ENCODE measurements at places on chromosomes 11 and 22.

- DNase-seq, result no peak
Observed at GRCh38 chr22:23675502-23676415, 15.1 kb upstream of the RGL4 start.

GRCh38 chr22:31561238-31561887 lies 65.0 kb downstream of the SFI1 start:
- peak; percentile 21 for DNase-seq

DNA sequence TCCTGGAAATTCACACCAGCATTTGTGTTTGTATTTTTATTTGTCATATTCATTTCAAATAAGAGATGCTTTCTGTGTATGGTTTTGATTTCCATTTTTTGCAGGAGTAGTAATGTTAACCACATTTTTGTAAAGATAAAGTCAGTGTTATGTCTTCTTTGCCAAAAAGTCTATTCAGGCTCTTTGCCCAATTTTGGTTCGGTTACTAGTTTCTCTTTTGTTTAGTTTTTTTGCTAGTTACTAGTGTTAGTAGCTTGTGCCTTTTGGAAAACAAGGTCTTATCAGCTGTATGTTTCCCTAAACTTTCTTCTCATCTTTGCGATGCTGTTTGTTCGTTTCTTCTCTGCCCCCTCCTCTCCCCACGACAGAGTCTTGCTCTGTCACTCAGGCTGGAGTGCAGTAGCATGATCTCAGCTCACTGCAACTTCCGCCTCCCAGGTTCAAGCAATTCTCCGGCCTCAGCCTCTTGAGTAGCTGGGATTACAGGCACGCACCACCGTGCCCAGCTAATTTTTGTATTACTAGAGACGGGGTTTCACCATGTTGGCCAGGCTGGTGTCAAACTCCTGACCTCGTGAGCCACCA lies 112.3 kb upstream of the GRK3 start:
- DNase-seq, result no peak

DNA sequence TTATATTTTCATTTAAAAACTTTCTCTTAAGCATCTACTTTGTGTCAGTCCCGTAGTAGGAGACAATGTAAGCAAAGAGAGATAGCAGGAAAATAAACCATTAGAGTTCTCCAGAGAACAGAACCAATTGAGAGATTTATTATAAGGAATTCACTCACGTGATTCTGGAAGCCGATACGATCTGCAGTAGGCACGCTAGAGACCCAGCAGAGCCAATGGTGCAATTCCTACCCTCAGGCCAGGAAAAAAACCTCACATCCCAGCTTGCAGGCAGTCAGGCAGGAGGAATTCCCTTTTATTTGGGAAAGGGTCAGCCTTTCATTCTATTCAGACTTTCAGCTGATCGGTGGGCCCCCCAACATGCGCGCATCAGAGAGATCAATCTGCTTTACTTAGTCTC lies 7.3 kb upstream of the PLEKHA7 start:
- DNase-seq, result no peak

- DNase-seq, result no peak
Observed at GRCh38 chr22:31144223-31144622, 3.9 kb upstream of the PLA2G3 start.

GRCh38 chr11:30605036-30605605 lies 19.0 kb upstream of the MPPED2 start:
- no peak for DNase-seq

DNA sequence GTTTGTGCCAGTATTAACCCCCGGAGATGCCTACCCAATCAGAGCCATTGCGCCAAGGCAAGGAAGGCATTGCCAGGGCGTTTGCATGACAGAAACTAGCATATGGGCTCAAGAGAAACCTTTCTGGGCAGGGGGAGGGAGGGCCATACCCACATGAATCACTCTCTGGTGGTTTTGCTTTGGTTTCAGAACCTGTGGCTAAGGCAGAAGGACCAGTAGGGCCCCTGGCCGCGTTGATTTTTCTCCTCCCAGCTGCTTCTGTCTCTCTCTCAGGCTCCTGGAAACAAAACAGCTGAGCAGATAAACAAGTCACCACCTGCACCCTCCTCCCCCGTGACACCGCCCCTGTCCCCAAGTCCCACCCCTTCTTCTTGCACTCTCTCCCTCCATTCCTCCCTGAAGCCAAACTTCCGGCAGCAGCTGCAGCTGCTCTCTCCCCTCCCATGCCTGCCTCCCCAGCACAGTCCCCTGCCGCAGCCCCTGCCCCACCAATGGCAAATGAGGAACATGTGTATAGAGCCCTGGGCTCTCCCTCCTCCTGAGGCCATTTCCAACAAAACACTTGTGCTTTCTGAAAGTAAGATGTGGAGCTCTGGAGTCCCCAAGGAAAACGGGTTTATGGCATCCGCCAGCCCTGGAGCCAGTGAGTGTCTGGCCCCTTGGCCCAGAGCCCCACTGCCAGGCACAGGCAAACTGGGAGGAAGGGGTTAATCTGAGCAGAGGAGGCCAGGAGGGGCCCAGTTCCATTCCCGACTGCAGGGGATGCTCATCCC lies 39.0 kb upstream of the ADA2 start:
- DNase-seq, result peak; percentile 3

DNA sequence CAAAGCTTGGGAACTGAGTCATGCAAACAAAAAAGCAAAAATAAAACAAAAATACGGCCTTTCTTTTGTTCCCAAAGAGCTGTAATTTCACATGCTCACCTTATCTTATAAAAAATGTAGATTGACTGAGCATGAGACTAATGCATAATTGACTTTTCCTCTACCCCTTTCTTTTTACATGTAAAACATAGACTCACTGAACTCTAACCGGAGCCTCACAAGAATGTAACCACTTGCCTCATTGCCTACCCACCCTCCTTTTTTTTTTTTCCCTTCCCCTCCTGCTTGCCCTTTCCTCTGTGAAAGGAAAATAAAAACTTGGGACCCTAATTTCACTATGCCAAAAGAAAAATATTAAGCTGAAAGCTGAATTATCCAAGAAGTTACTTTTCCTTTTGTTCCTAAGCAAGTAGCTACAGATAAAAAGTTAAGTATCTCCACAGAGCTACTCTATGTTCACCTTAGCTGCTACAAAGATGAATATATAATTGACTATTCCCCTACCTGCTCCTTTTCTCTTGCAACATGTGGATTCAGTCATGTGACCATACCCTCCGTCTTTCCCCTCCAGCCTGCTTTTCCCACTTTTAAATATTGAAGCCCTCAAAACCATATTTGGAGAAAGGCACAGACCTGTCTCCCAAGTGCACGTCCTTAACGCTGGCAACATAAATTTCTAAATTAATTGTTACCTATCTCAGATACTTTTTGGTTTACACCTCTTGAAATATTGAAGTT lies 39.6 kb upstream of the WEE1 start:
- DNase-seq, result no peak

- DNase-seq, result no peak
Observed at GRCh38 chr11:13308704-13309103, 31.1 kb downstream of the BMAL1 start.

- DNase-seq, result no peak
Observed at GRCh38 chr11:76209973-76210930, 4.0 kb upstream of the WNT11 start.

DNA sequence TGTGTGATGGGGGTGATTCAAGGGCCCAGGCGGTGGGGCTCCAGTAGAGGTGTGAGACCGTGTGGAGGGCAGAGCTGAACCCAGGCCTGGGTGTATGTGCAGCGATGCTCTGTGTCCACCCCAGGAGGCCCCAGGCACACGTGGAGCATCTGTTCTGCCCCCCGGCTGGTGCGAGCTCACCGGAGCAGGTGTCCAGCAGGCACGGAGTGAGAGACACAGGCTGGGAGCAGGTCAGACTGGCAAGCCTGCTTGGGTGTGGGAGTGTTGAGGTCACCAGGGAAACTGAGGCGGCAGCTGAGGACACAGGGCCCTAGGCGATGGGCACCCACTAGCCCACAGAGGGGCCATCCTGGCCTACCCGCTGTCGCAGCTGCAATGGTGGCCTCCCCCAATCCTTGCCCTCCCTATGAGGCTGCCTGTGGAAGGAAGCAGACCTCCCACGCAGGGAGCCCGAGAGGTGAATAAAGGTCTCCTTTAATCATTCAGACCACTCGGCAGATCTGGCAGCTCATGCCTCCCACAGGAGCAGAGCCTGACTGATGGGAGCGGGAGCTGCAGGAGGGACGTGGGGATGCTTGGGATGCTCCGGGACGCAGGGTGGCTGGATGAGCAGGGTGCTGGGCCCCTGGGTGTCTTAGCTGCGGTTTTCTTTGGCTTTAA lies 1165.1 kb downstream of the BRD1 start:
- DNase-seq, result no peak

DNA sequence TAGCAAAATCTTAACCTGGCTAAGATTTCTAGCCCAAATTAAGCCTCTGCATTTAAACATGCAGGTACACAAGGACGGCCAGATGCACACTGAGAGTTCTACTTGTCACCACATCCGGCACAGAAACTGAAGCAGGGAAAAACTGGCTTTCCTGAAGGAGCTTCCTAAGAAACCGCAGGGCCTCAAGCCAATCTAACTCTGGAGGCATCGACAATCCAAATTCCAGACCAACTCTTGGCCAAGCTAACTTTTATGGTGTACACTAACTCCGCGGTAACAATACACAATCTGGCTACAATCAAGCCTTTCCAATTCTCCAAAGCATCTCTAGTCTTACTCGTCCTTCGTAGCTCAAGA lies 1.2 kb downstream of the MSANTD2 start:
- DNase-seq, result no peak

DNA sequence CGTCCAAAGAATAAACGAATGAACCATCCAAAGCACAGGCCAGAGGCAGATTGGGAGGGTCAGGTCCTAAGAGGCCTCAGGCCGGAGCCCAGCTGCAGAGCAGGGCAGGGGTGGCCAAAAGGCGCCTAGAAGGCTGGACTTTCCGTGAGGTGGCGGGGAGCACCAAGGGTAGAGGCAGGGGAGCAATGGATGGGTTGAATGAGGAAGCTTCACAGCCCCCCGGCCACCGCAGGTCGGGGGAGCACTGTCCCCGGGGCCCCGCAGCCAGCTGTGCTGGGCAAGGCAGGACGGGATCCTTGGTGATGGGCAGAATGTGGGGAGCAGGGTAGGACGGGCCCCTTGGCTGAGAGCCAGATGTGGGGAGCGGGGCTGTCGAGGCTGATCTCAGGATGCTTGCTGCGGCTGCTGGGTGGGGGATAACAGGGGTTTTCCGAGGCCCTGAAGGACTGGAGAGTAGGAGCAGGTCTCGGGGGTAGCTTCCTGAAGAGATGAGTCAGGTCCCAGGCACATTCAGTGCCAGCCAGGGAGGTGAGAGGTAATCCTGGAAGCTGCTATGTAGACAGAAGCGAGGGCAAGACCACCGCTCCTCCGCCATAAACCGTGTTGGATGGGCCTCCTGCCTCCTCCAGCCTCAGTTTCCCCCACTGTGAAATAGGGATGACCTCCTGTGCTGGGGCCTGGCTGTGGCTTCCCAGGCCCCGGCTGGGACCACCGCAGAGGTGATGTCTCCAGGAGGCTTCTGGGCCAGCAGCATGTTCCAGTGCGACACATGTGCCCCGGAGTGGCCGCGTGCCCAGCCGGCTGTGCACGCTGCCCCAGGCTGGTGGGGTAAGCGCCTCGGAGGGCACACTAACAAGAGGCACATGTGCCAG lies 34.6 kb upstream of the KCNQ1OT1 start:
- no peak for DNase-seq

GRCh38 chr22:32602154-32602553 lies 127.5 kb downstream of the FBXO7 start:
- no peak for DNase-seq

DNA sequence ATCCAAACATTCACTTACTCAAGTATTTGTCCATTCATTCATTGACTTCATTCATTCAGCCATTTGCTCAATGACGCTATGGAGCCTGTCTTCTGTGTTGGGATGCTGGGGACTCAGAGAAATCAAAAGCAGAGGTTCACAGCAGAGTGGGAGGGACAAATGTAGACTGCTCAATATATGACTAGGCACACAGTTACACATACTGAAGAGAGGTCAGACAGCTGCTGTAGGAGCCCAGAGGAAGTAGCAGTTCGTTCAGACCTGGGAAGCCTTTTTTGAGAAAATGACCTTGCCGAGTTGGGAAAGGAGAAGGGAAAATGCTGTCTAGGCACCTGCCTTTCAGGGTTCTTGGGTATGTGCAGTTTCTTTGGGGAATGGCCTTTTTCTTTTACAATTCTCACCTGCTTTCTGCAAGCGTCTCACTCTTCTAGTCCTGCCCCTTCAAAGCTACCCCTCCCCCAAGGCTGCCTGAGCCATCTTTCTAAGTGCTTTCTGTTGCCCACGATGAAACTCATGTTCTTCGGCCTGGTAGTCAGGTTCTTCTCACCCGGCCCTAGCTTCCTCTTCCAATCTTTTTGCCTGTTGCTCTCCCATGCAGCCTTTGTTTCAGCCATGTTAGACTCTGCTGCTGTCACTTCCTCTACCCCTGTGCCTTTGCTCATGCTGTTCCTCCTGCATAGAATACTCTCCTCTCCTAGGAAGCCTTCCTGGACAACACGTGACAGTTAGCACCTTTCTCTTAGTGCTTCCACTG lies 4.2 kb upstream of the UVRAG start:
- DNase-seq, result no peak

DNA sequence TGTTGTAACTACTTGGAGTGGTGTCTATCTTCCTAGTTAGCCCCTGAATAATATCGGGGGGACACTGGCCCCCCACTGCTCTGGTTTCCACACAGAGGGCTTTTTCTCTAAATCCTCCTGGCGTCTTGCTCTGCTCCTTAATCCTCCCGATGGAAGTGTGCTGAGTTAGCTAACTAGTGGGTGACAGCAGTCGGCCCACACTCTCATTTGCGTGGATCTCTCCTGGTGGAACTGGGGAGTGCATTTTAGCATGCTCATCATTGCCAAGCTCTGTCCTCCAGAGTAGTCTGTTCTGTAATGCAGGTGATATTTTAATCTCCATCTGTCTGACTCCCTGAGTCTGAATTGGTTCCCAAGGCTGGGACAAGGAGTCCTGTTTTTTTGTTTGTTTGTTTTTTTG lies 46.1 kb upstream of the RASSF10 start:
- DNase-seq, result no peak

- DNase-seq, result peak; percentile 25
Observed at GRCh38 chr22:24758164-24758799, 16.2 kb downstream of the PIWIL3 start.

DNA sequence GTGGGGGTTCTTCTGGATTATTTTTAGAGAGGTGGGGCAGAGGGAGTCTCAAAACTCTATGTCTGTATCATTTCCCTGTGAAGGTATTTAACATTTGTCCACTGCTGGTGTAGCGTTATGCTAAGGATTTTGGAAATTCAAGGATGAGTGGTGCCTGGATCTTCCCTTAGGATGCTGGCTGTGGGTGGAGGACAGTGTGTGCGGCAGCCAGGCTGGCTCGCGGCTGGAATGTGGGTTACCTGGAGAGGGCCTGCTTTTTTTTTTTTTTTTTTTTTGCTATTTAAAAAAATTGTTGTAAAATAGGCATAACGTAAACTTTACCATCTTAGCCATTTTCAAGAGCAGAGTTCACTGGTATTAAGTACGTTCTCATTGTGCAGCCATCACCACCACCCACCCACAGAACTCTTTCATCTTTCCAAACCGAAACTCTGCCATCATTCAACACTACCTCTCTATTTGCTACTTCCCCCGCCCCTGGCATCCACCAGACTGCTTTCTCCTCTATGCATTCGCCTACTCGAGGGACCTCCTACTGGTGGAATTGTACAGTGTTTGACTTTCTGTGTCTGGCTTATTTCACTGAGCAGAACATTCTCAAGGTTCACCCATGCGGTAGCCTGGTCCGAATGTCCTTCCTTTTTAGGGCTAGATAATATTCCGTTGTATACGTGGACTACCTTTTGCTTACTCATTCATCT lies 67.1 kb downstream of the PARVB start:
- DNase-seq, result no peak

Measured in activated T-helper 9 cell treated with anti-CD3 and anti-CD28 coated beads, Interleukin-2, amount 50 U/mL, for 16 hours (primary cell).